DMS53 (cell line): ENCODE measurements at places on chromosomes 7 and 10.

DNA sequence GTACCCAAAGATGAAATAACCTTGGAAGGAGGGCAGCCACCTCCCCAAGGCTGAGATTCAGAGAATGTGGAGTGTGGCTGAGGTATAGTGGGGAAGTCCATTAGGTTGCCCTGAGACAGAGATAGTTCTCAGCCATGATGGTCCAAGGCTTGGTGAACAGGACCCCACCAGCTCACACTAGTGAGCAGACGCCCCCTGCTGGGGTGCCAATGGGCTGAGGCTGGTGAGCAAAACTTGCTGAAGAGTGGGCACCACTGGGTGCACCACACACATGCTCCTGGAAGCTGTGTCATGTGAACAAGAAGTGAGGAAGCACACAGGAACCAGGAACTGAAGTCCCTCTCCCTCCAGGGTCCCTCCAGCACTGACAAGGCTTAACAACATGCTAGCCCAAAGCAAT is 8.9 kb downstream of the FBXL13 start:
- DNase-seq, result peak; percentile 73

GRCh38 chr7:124857672-124858235 is 71.9 kb downstream of the POT1 start:
- no peak for DNase-seq

GRCh38 chr7:23467291-23467805 is 2.9 kb downstream of the IGF2BP3 start:
- no peak for DNase-seq

DNA sequence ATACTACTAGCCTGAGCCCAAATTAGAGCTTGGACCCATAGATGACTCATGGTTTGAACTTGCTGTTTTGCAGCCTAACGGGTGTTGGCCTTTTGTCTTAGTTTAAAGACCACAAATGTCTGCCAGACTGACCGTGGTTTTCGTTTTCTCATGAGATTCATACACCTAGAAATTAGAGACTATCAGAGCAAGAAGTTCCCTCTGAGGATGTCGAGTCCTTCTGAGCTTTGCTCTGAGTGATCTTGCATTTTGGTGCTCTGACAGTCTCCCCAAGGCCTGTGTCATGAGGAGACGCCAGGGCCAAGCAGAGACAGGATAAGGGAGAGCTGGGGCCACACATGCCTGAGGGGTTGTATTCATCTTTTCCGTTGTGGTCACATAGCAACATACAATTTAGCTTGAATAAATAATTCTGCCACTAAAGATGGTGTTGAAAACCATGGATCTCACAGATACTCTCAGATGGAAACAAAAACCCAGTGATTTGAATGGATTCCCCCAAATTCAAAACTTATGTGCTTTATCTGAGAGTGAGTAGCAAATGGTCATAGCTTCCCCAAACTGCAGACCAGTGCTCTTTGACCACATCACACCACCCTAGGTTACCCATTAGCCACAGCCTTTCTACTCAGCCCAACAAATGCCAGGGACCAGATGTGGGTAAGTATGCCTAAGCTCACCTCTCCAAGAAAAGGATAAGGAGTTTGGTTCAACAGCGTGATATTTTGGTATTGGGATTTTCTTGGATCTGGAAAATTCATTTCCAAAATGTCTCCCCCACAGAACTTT is 762.0 kb upstream of the IGFBP3 start:
- no peak for DNase-seq

- DNase-seq, result no peak
Observed at GRCh38 chr7:134654104-134654775, 7.6 kb downstream of the BPGM start.

GRCh38 chr7:80646083-80646865 is 7.8 kb downstream of the CD36 start:
- no peak for DNase-seq

DNA sequence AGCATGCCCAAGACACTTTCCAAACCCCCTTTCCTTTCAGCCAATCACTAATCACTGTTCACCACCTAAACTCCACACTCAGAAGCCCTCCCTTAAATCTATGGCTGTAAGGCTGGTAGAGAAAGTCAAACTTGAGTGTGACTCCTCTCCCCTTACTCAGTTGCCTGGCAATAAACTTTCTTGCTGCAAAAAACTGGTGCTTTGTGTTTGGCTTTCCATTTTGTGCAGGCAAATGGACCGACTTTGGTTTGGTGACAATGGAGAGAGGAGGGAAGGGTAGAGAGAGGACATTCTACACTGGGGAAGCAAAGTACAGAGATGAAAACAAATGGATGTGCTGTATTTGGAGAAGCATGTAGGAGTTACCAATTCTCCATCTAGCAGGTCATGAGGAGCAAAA is 84.9 kb downstream of the SLC25A13 start:
- no peak for DNase-seq

GRCh38 chr10:48707472-48707871 is 22.8 kb downstream of the WDFY4 start:
- DNase-seq, result no peak

- no peak for DNase-seq
Observed at GRCh38 chr7:12581897-12582296, 11.4 kb downstream of the SCIN start.

GRCh38 chr7:100825215-100825671 is 2.1 kb downstream of the EPHB4 start:
- DNase-seq, result peak; percentile 62

DNA sequence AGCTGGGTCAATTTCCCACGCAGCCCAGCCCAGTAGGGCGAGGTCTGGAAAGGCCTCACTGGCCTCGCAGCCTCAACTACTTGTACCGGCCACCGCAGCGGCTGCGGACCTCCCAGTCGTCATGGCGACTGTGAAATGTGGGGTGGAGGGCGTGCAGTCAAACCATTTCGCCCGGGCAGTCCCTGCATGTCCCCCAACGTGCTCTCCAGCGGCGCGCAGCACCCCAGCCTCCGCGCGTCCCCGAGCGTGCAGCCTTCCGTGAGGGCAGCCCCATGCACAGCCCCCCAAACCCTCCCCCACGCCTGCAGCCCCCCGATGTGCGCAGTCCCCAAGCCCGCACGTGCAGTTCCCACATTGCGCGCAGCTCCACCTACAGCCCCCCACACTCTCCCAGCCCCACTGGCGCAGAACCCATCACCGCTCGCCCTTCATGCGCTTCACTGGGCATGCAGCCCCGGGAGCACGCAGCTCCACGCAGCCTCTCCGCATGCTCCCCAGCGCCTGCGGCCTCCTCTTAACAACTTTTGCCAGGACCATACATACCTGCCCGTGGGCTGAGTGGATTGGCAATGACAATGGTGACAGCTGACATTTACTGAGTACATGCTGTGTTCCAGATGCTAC is 34.5 kb upstream of the SFTPD start:
- no peak for DNase-seq

GRCh38 chr10:30812018-30812851 is 182.7 kb upstream of the LYZL2 start:
- no peak for DNase-seq

DNA sequence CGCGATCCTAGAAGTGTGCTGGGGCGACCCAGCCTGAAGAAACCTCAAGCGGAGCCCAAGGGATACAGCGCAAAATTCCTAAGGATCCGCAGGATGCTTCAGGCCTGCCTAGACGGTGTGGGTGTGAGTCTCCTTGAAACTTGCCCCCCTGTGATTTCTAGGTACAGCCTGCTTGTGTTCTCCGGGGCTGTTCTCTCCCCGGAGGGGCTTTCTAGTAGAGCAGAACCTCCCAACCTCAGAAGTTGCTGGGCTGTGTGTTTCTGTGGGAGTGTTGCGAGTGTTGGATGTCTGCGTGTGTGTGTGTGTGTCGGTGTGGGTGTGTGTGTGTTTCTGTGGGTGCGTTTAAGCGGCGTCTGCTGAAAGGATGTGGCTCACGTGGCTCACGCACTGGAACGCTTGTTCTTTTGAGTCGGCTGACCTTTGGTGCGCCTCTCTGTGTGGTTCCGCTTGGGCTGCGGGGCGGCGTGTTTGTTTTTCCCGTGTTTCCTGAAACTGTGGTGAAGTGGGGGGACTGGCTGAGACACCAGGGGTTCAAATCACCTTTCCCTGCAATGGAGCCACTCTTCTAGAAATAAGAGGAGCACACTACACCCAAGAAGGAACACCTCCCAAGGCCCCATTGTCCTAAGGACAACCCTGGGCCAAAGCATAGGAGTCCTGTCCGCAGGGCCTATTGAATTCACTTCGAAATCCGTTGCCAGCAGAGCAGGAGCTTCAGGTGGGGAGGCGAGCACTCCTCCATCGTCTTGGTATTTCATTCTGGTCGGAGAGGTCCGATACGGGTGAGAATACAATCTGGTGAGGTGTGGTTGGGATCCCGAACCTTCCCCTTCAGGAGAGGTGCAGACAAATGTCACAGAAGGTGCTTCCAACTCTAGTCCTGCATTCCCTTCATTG is 25.1 kb upstream of the ZNF273 start:
- DNase-seq, result peak; percentile 64

GRCh38 chr10:101892782-101893391 is 49.3 kb upstream of the KCNIP2 start:
- no peak for DNase-seq

DNA sequence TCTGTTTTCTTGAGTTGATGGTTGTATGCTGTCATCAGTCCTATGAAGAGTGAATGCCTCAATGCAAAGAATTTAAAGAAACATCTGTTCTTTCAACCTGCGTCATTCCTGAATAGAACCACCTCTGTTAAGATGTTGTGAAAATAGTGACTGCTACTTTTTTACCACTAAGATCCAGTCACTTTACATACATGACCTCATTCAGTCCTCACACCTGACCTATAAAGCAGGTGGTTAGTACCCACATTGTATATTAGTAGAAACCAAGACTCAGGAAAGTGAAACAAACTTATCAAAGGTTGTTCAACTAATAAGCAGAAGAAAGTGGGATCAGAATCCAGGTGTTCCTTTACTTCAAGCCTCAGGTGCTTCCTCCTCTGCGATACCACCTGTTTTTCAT is 64.8 kb downstream of the ITGB8 start:
- DNase-seq, result no peak

DNA sequence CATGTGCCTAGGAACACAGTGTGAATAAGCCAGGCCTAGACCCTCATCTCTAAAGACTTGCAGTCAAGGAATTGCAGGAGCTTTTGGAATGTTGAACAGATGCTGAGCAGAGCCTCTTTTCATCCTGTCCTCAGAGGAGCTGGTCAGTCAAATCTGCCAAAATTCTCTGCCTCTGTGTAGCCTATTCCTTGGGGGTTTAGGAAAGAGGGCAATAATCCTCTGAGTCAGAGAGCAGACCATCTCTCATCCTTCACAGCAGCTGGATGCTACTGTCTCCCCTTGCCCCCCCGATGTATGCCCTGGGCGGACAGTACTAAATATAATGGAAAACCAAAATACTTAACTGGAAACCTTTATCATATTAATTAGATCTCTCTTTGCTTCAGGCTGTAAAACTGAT is 52.6 kb downstream of the BICC1 start:
- DNase-seq, result no peak

DNA sequence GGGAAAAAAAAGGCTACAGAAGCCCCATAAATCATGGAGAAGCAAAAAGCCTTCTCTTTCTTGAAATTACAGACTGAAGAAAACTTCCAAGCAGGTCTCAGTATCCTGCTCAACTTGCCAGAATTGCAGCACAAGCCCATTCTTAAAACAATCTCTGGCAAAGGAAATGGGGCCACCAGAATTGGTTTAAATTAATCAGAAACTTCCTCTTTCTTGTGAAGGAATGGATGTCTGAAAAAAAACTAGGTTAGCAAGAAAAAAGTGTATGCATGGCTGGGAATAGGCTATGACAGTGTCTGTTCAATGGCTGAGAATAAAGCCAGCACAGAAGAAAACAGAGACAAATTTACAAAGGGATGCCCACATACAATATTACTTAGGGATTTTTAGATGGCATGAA is 59.1 kb downstream of the TFEC start:
- no peak for DNase-seq

- DNase-seq, result peak; percentile 55
Observed at GRCh38 chr7:45324683-45325237, 167.2 kb downstream of the RAMP3 start.

- DNase-seq, result no peak
Observed at GRCh38 chr10:121369616-121370015, 228.6 kb downstream of the FGFR2 start.

DNA sequence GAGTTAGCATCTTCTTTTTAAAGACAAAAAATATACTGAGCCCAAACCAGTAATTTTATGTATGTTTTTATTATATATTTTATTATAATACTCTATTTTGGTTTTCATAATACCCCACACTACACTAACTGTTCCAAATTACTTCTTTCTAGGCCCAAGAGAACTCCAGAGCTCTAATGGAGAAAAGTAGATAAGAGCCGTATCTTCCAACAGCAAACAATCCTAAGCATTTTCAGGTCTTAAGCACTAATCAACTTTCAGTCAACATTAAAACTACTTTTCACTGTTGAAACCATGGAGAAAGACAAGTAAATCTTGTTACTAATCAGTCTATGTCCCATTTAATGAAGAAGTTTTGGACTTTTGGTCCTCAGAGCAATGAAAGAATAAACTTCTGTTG is 55.1 kb downstream of the JMJD1C start:
- DNase-seq, result no peak

GRCh38 chr7:98970016-98970615 is 91.8 kb downstream of the TRRAP start:
- no peak for DNase-seq

GRCh38 chr10:1954300-1954699 is 217.0 kb upstream of the ADARB2 start:
- DNase-seq, result no peak

- no peak for DNase-seq
Observed at GRCh38 chr7:88452646-88453045, 146.0 kb upstream of the STEAP4 start.

GRCh38 chr7:77808517-77808916 is 9.9 kb downstream of the PHTF2 start:
- DNase-seq, result no peak

DNA sequence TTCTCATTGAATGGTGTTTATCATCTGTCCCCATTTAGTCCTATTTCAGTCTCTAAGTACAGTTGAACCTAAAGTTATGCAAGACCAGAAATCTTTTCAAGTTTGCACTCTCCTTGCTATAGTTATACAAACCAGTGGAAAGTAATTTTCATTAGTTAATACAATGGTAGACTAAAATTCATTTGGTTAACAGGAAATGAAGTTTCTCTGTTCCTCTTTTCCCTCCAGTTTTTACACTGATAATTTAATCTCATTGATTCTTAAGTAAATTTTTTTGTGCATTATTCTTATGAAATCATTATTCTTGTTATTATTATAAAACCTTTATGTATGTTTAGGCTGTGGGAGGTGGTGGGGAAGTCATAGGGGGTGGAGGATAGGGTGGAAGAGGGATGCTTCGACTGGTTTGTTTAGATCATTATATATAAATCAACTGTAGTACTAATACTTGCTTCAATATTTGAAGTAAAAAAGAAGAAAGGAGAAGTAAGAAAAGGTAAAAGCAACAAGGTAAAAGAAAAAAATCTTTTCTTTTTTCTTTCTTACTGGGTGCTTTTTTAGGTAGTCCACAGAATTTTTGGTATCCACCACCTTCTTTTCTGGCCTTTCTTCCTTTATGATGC is 104.1 kb downstream of the GPR85 start:
- DNase-seq, result no peak

DNA sequence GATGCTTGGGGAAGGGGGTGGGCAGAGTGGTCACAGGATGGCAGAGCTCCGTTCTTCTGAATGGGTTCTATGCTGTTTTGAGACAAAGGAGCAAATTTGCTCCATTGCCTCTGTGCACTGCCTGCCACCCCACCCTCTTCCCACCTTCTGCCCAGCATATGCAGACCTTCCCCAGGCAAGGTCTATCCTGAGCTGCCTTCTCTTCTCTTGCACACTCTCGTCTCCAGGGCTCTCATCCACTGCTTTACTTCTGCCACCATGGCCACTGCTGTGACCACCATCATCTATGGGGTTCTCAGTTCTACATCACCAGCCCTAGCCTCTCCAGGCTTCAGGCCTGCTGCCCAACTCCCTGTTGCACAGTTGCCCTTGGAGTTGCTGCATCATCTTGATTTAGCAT is 230.4 kb downstream of the TMEM178B start:
- DNase-seq, result no peak
